ENCODE measurements at places on chromosomes 16 and 17. TPM values are rescaled to one million over a fixed set of nuclear protein-coding genes. Genes with fewer than 3 reads are reported as not detected.

GRCh38 chr16:54143934-54144571, 142.5 kb downstream of the IRX3 start:
- no peak for DNase-seq

DNA sequence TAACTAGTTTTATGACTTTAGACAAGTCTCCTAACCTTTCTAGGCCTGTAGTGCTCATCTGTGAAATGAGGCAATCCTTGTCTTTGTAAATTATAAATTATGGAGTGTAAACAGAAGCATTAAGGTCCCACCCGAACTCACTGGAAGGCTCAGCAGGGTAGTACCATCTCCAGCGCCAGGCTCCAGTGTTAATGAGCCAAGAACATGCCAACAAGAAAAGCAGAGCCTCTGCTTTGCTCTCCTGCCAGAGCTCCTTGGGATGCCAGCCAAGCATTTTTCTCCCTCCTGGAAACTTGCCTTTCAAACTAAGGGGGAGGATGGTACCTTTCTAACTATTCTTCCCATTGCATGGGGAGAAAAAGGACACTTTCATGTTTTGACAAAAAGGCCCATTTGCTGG, 14.9 kb downstream of the LIMD2 start:
- no peak for DNase-seq

Gene SLC12A3
- polyA plus RNA-seq: not detected

Gene NGFR
- not detected for polyA plus RNA-seq

Gene SP6
- not detected for polyA plus RNA-seq

GRCh38 chr17:72226322-72226721, 105.5 kb downstream of the SOX9 start:
- no peak for DNase-seq

Gene VASN
- 0.16 TPM for polyA plus RNA-seq

Gene TMC7
- not detected for polyA plus RNA-seq

- DNase-seq: no peak
Observed at GRCh38 chr17:6388416-6388815, 46.5 kb downstream of the AIPL1 start.

DNA sequence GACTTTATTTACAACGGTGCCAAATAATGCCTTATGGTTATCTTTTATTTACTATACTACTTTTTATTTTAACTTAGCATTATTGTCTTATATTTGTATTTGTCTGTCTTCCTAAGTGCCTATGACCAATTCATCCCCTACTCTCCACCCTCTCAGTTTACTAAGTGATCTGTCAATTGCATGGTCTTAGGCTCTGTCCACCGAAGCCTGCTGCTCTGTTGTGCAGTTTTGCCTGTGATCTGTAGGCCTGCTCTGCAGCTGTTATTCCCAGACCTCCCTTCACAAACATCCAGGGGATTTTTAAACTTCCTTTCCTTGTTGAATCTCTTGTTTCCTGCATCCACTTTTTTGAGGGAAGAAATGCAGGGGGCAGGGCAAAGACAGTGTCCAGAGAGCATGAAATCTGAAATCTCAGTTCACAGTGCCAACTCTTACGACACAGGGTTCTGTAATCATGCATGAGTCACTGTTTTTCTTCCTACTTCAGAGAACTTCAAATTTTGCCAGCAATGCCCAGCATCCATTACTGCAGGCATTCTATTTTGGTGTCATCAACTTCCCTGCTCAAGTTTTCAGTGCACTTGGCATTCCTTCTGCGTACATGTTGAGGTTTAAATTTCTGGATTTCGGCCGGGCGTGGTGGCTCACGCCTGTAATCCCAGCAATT, 11.4 kb downstream of the SLFN5 start:
- DNase-seq: no peak

GRCh38 chr17:74691151-74691550, 21.6 kb downstream of the CD300LF start:
- no peak for DNase-seq

DNA sequence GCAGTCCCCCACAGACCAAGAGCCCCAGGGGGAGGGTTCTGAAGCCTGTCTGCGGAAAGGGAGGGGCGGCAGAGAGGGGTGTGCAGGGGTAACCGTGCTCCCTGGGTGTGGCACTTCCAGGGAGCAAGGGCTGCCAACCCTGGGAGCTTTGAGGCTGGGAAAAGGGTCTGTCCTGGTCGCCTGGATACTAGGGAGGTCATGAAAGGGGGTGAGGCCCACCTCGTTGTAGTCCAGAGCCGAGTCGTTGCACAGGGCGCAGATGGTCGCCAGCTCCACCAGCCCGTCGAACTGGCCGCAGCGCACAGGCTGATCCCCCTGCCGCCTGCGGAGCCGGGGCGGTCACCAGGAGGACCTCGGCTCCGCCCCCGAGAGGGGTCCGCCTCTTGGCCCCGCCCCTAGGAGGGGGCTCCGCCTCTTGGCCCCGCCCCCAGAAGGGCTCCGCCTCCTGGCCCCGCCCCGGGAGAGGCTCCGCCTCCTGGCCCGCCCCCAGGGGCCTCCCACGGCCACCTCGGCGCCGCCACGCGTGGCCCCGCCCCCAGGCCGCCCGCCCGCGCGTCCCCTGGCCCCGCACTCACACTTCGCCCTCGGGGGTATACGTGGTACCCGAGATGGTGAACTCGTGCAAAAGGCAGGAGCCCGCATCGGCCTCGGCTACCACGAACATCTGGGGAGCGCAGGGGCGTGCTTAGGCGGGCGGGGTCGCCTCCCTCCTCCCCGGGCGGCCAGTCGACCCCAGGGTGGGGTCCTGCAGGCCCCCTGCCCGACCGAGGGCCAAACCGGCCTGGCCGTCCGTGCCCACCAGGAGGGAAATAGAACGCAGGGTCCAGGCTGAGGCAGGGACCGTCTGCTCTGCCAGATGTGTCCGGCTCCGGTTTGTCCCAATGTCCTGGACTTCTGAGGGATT, 19.5 kb downstream of the ATP2A3 start:
- peak; percentile 47 for DNase-seq

Gene CES3
- polyA plus RNA-seq: not detected

Gene SEZ6L2
- not detected for polyA plus RNA-seq

DNA sequence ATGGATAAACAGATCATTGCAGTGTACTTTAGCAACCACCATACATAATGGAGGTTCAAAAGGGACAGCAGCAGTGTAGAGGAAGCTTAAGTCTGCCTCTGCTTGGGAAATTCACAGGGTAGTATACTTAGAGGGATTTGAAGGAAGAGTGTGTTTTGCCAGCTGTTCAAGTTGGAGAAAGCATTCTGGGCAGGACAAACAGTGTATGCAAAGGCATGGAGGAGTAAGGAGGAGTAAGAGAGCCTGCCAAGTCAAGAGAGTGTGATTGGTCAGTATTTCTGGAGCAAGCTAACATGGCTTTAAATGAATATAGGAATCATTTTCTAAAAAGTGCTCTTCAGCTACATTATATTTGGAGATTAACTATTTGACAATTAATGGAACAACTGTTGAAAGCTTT, 22.9 kb upstream of the PHAF1 start:
- DNase-seq: no peak

DNA sequence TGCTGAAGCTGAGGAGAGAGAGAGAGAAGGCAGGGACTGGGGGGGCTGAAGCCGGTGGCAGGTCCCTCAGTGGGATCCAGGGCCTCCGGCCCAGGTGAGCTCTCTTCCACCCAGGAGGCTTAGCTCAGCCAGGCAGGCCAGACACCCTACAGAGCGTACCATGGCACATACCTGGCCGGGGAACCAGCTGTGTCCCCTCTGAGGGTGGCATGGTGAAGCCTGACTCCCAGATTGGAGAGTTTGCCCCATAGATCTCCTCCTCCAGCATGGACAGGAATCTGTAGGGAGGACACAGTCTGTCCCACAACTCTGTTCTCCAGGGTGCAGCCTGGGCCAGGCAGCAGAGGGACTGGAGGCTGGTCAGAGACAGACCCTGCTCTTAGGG, 3.0 kb downstream of the KAT2A start:
- DNase-seq: no peak

Gene TP53TG3F
- polyA plus RNA-seq: not detected

DNA sequence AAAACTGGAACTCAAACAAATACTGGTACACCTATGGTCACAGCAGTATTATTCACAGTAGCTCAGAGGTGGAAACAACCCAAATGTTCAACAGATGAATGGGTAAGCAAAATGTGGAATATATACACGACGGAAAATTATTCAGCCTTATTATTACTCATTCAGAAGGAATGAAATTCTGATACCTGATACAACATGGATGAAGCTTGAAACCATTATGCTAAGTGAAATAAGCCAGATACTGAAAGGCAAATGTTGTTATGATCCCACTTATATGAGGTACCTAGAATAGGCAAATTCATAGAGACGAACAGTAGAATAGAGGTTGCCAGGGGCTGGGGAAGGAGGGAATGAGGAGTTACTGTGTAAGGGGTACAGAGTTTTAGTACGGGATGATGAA, 27.1 kb upstream of the MYLK3 start:
- DNase-seq: no peak

DNA sequence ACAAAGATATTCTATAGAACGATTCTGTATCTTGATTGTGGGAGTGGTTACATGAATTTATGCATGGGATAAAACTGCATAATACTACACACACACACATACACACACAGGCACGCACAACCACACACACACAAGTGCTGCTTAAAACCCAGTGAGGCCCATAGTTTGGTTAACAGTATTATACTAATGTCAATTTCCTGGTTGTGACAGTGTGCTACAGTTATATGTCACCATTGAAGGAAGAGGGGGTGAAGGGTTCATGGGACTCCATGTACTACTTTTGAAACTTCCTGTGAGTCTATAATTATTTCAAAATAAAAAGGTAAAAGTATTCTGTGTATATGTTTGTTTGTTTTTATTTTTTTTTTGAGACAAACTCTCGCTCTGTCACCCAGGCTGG, 8.1 kb downstream of the ZC3H7A start:
- no peak for DNase-seq

Gene RNF222
- 0.35 TPM for polyA plus RNA-seq

- DNase-seq: no peak
Observed at GRCh38 chr17:63675607-63676546, 24.0 kb downstream of the LIMD2 start.

Gene ATP6V0A1
- polyA plus RNA-seq: 67.4 TPM

DNA sequence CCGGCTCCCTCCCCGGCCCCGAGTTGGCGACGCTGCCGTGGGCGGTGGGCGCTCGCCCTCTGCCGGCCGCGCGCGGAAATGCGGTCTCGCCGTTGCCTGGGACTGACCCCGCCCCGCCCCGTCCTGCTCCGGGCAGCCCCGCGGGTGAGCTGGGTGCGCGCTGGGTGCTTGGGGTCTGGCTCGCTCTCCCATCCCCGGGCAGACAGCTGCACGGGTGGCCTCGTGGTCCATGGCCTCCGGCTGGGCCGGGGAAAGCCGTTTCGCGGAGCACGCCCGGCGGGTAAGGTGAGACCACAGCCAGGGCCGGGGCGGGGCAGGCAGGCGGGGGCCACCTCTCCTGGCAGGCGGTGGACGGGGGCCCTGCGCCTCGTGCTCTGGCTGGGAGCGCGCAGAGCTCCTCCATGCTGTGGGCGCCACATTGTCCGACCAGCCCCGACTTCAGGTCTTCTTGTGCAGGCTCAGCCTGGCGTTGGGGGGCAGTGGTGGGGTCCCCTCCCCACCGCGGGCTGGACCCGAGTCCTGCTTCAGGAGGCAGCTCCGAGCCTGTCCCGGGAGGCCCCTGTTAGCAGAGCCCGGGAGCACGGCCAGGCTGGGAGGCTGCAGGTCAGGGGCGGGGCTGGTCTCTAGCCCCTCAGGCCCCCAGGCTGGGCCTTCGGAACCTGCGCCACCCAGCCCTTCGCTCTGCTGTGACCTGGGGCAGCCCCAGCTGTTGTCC, 7.0 kb upstream of the C1QTNF8 start:
- peak; percentile 59 for DNase-seq

DNA sequence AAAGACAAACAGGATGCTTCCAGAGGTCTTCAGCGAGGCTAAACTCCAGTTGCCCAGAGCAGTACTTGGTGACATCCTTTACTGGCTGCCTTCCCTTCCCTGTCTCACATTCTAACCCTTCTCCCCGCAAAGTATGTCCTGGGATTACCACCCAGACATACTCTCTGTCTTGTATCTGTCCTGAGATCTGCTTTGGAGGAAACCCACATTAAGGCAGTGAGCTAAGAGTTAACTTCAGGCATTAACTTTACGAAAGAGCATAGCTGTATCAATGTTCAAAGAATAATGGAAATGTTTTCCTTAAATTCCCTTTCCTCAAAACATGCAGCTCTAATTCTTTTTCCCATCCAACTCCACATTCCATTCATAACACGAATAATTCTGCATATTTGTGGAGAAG, 385.2 kb downstream of the NPIPA8 start:
- no peak for DNase-seq

GRCh38 chr17:48631693-48632578, 5.8 kb upstream of the HOXB9 start:
- DNase-seq: no peak

- no peak for DNase-seq
Observed at GRCh38 chr16:69922200-69922599, 28.9 kb upstream of the CLEC18A start.

GRCh38 chr17:549177-550040, 165.2 kb downstream of the VPS53 start:
- no peak for DNase-seq

DNA sequence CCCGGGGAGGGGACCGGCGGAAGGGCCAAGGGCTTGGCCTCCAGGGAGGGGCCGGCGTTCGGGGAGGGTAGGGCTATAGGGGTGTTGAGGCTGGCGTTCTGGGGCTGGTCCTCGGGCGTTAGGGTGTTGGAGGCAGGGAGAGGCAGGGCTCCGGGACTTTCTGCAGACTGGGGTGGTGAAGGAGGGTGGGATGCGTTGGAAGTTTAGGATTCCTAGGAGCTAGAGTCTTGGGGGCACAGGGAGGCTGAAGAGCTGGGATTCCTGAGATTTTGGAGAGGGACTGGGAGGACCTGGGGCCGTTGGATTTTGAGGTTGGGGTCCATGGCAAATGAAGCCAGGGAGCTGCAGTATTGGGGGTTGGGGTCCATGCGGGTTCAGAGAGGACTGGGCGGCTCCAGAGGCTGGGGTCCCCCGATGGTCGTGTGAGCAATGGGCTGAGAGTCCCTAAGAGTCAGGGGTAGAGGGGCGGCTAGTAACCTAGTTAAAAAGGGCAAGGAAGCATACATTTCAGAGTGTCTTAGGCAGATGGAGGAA, 740 bp downstream of the NFATC2IP start:
- no peak for DNase-seq

Gene SLC16A5
- polyA plus RNA-seq: 1.5 TPM

Gene CACNA1G
- not detected for polyA plus RNA-seq

All from naive B cell (primary cell).